GM23248 (cell line): ENCODE measurements at places on chromosomes 13 and 19. TPM values are rescaled to one million over a fixed set of nuclear protein-coding genes. Genes with fewer than 3 reads are reported as not detected.

The LIM2 gene
- not detected in 2 replicates for polyA plus RNA-seq

The ZNF563 gene
- polyA plus RNA-seq, result 2.6 and 2.8 TPM in 2 replicates

The GFY gene
- not detected in 2 replicates for polyA plus RNA-seq

The FGF14 gene
- 1.3 and 1.9 TPM in 2 replicates for polyA plus RNA-seq

The TIMM50 gene
- 82.0 and 89.4 TPM in 2 replicates for polyA plus RNA-seq

DNA sequence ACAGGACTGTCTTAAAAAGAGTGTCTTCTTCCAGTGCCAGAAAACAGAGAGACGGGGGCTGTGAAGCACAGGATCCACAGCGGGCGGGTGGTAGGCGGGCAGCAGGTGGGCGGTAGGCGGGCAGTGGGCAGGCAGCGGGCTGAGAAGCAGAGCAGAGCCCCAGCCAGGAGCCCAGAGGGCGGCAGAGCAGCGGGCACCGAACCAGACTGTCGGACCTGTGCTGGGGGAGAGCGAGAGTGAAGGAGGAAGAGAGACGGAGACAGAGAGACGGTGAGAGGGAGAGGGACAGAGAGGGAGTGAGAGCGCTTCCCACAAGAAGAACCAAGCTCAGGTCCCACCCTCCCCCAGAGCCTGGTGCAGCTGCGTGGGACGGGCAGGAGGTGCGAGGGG, 30.3 kb downstream of the RASA3 start:
- H3K4me1 ChIP-seq, result peaks cover 17% of the 10 kb centered on the region
- H3K4me3 ChIP-seq, result no peak overlapping the region
- DNase-seq, result no peak
- no peaks in the 10 kb centered on the region for H3K36me3 ChIP-seq
- no peak overlapping the region for H3K27ac ChIP-seq

- H3K27me3 ChIP-seq, result no peaks in the 10 kb centered on the region
- H3K4me1 ChIP-seq, result peaks cover 55% of the 10 kb centered on the region
- peak overlapping the region; percentile 99 for H3K27ac ChIP-seq
- peak; percentile 53 for DNase-seq
- 0 out of 2 replicates have a peak, but pooled peaks cover 3% of the 10 kb centered on the region for H3K36me3 ChIP-seq
Observed at GRCh38 chr19:13023656-13024055, 28.4 kb downstream of the NFIX start.

DNA sequence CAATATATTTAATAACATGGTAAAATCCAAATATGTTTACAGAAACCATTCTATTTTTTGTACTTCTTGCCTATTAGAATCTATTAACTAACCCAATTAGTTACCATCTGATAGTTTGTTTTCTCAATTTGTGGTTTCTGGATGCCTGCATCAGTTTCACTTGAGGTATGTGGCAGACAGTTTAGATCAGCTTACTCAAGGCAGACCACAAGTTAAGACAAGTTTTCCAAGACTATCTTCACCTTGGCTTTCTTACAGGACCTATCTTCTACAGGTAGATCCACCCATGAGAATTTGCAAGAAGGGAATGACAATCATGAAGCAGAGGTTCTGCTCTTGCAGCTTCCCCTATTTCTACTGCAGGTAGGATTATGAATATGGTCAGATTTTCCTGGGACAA, 458.6 kb downstream of the DACH1 start:
- no peaks in the 10 kb centered on the region for H3K36me3 ChIP-seq
- no peak for DNase-seq
- no peak overlapping the region for H3K27ac ChIP-seq
- H3K4me3 ChIP-seq, result no peak overlapping the region
- no peaks in the 10 kb centered on the region for H3K4me1 ChIP-seq

DNA sequence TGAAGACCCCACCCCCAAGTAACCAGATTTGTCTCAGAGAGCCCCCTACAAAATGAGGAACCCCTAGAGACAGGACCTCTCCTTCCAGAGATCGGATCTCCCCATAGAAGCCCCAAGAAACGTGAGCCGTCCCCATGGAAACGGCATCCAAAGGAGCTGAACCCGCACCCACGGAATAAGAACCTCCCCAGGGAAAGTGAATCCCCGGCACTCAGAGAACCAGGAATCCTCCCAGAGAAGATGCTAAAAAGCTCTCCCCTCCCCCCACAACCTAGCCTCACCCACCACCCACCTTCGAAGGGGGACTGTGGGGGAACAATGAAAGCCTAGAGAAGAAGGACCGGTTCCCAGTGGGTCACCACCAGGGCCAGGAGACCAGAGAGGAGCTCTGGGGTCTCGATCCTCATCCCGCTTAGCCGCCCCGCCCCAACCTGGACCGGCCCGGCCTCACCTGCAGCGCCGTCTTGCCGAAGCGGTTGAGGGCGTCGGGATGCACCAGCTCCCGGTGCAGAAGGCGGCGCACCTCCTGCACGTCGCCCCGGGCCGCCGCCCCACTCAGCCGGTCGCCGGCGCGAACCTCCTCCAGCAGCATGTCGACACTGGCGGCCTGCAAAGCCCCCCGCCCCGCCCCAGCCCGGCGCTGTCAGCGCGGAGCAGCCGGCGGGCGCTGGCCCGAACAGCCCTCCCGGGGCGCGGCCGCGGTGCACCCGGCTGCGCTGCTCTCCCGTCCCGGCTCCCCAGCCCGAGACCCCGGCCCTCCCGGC, 535 bp downstream of the CDKN2D start:
- H3K4me3 ChIP-seq, result peak overlapping the region; percentile 78
- no peaks in the 10 kb centered on the region for H3K36me3 ChIP-seq
- no peak overlapping the region for H3K27ac ChIP-seq
- H3K4me1 ChIP-seq, result peaks cover 18% of the 10 kb centered on the region; the same call in 1 of the 2 replicates
- no peaks in the 10 kb centered on the region for H3K27me3 ChIP-seq

DNA sequence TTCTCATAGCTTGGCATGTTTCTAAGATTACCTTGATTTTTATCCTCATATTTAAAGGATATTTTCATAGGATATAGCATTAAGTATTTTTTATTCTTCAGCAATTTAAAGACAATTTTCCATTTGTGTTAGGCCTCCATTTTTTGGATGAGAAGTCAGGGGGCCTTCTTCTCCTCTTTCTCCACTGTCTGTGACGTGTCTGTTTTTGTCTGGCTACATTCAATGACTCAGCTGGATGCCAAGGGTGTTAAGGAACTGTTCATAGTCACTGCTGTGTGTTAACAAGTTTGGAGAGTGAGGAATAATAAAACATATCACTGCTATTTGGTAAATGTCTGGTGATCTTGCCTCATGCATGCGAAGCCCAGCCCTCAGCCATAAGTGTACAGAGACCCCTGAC, 36.4 kb downstream of the ZNF582 start:
- H3K4me3 ChIP-seq, result no peak overlapping the region
- no peak overlapping the region for H3K27ac ChIP-seq
- H3K27me3 ChIP-seq, result no peaks in the 10 kb centered on the region
- H3K4me1 ChIP-seq, result no peaks in the 10 kb centered on the region
- peak; percentile 47 for DNase-seq

GRCh38 chr13:98207416-98207815, 30.3 kb upstream of the RNF113B start:
- DNase-seq, result peak; percentile 48
- peaks cover 61% of the 10 kb centered on the region for H3K4me1 ChIP-seq
- H3K27me3 ChIP-seq, result no peaks in the 10 kb centered on the region
- no peaks in the 10 kb centered on the region for H3K36me3 ChIP-seq
- H3K27ac ChIP-seq, result peak overlapping the region; percentile 76
- peak overlapping the region; percentile 34; the same call in 1 of the 2 replicates for H3K4me3 ChIP-seq

DNA sequence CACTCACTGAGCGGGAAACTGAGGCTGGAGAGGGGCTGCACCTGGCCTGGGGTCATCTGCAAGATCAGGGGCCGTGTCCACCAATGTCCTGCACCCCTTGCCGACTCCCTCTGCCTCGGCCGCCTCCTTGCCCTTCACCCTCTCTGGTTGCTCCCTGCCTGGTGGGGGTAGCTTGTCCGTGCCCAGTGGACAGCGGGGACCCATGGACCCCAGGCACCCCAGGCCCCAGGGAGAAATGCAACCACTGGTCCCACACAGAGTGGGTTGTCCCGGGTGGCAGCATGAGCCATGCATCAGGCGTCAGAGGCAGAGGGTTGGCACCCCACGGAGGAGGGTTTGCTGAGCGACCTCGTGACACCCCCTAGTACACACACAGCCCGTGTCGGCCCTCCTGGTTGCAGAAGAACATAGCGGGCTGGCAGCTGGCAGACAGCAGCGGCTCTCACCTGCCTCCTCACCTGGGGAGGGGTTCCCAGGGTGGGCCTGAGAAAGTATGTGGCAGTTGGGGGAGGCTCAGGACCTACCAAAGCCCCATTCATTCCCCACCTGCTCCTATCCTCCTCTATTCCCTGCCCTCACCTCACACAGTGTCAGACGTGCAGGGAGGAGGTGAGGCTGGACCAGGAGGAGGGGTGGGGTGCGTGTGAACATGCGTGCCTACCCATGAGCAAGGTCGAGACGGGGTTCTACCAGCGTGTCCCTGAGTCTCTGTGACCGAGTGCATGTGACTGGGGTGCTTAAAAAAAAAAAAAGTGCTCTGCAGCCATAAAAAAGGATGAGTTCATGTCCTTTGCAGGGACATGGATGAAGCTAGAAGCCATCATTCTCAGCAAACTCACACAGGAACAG, 8.7 kb downstream of the ADAMTSL5 start:
- H3K36me3 ChIP-seq, result no peaks in the 10 kb centered on the region
- DNase-seq, result no peak
- H3K4me1 ChIP-seq, result no peaks in the 10 kb centered on the region
- H3K4me3 ChIP-seq, result no peak overlapping the region
- no peaks in the 10 kb centered on the region for H3K27me3 ChIP-seq
- H3K27ac ChIP-seq, result no peak overlapping the region

GRCh38 chr13:39345982-39346381, 257.0 kb downstream of the LHFPL6 start:
- no peak for DNase-seq
- no peak overlapping the region for H3K27ac ChIP-seq
- no peaks in the 10 kb centered on the region for H3K27me3 ChIP-seq
- H3K36me3 ChIP-seq, result no peaks in the 10 kb centered on the region
- no peaks in the 10 kb centered on the region for H3K4me1 ChIP-seq

- no peaks in the 10 kb centered on the region for H3K4me1 ChIP-seq
- no peak overlapping the region for H3K27ac ChIP-seq
- no peaks in the 10 kb centered on the region for H3K36me3 ChIP-seq
- no peak overlapping the region for H3K4me3 ChIP-seq
Observed at GRCh38 chr13:35866801-35867200, 264.4 kb downstream of the DCLK1 start.

- no peak overlapping the region for H3K4me3 ChIP-seq
- H3K27ac ChIP-seq, result peak overlapping the region; percentile 68; the same call in 1 of the 2 replicates
- DNase-seq, result no peak
- no peaks in the 10 kb centered on the region for H3K27me3 ChIP-seq
- H3K36me3 ChIP-seq, result no peaks in the 10 kb centered on the region
- H3K4me1 ChIP-seq, result peaks cover 74% of the 10 kb centered on the region
Observed at GRCh38 chr19:13043285-13043684, 48.0 kb downstream of the NFIX start.

GRCh38 chr19:18450931-18451836, 13.3 kb upstream of the ISYNA1 start:
- DNase-seq, result peak; percentile 80
- peaks cover 5% of the 10 kb centered on the region; the same call in 1 of the 2 replicates for H3K36me3 ChIP-seq
- no peak overlapping the region for H3K4me3 ChIP-seq
- no peak overlapping the region for H3K27ac ChIP-seq
- H3K4me1 ChIP-seq, result peaks cover 22% of the 10 kb centered on the region
- H3K27me3 ChIP-seq, result no peaks in the 10 kb centered on the region

GRCh38 chr13:24323036-24323738, 13.8 kb downstream of the C1QTNF9 start:
- no peaks in the 10 kb centered on the region for H3K4me1 ChIP-seq
- peaks cover 6% of the 10 kb centered on the region; the same call in 1 of the 2 replicates for H3K27me3 ChIP-seq
- no peak overlapping the region for H3K27ac ChIP-seq
- no peak for DNase-seq

DNA sequence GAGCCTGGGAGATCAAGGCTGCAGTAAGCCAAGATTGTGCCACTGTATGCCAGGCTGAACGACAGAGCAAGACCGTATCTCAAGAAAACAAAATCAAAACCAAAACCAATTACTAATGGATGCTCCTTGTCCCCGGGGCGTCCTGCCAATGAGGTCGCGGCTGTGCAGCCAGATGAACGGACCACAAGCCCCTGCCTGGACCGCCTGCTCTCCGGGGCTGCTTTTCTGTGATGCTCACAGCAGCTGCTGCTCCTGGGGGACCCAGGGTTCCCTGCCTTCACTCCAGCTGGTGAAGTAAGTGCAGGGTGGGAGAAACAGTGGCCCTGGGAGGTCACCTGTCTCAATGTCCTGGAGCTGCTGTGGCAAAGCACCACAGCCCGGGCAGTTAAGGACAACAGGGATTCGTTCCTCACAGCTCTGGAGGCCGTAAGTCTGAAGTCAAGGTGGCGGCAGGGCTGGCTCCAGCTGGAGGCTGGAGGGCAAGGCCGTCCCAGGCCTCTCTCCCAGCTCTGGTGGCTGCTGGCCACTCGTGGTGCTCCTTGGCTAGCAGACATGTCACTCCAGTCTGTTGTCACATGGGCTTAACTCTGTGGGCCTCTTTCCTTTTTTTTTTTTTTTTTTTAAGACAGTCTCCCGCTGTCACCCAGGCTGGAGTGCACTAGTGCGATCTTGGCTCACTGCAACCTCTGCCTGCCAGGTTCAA, 10.1 kb downstream of the COPE start:
- DNase-seq, result no peak
- H3K4me1 ChIP-seq, result no peaks in the 10 kb centered on the region
- H3K27ac ChIP-seq, result no peak overlapping the region
- H3K36me3 ChIP-seq, result no peaks in the 10 kb centered on the region

DNA sequence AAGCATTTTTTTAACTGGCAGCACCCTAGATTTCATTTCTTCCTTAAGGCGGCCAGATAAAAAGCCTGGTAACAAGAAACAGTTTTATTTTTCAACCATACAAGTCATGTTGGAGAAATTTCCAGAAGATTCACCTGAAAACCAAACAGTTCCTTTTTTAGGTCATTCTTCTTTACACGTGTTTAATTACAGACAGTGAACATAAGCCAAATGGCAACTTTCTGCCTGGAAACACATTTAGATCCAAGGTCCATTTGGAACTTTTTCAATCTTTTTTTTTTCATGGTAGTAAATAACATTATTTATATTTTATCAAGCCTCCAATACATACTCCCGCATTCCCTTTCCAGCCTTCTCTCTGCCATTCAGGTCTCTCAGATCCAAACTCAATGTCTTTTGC, 886.1 kb upstream of the MIR17HG start:
- no peaks in the 10 kb centered on the region for H3K4me1 ChIP-seq
- no peak overlapping the region for H3K4me3 ChIP-seq
- no peak overlapping the region for H3K27ac ChIP-seq

DNA sequence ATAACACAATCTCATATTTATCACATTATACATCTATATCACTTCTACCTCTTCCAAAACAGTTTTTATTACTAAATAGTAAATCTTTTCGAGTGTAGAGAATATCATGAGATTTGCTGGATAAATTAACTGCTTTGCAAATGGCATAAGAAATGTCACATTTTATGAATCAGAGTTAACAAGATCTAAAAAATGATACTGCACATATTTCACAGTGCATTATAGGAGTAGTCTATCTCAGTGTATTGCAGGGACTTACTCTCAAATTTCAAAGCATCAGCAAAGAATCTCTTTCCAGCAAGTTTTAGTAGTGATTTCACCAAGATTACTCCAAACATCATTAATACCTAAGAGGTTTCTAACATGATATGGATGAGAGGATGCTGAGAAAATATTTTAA, 687.1 kb upstream of the SLITRK1 start:
- no peak for DNase-seq
- H3K4me1 ChIP-seq, result no peaks in the 10 kb centered on the region
- H3K27me3 ChIP-seq, result no peaks in the 10 kb centered on the region
- no peak overlapping the region for H3K27ac ChIP-seq
- no peak overlapping the region for H3K4me3 ChIP-seq
- no peaks in the 10 kb centered on the region for H3K36me3 ChIP-seq
